ENCODE measurements at places on chromosomes 13 and 19.
A peak's percentile ranks its signal among the peaks of the same experiment; 100 is the strongest.

DNA sequence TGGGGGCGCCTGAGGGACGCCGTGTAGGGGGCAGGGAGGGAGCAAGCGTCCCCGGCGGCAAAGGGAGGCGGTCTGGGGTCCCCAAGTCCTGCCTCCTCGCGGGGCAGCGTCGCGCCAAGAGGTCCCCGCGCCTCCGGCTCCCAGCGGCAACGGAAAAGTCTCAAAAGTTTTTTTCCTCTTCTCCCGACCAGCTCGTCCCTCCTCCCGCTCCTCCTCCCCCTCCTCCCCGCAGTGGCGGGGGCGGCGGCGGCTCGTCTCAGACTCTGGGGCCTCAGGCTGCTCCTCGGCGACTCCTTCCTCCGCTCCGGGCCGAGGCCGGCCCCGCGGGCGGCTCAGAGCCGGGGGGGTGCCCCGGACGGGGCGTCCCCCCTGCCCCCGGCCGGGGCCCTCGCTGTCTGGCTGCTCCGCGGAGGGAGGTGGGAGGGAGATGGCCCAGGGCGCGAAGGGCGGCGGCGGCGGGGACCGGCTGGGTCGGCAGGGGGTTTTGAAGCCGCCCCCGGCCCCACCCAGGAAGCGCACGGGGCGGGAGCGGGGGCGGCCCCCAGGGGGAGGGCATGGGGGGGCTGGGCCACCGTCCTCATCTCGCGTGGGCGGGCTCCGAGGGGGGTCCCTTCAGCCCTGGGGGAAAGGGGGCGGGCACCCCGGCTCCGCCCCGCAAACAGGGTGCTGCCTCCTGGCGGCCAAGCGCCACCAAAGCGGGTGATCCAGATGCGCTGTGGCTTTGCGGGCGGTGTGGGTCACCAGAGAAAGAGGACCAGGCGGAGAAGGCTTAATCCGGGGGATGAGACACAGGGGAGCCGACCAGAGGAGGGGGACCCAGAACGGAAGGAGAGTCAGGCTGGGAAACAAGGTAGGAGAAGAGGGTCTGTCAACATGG, at the start of gene TGFB1:
TSS of gene TGFB1 (minus strand) at position 457 of the 877 bp plus-strand sequence. CDS start 878 bp downstream, outside the sequence.
- peak; percentile 62 for DNase-seq

GRCh38 chr19:1211494-1212234, 6.1 kb downstream of the STK11 start:
- DNase-seq = no peak

GRCh38 chr13:97855570-97856303, 97.7 kb upstream of the IPO5 start:
- no peak for DNase-seq

- no peak for DNase-seq
Observed at GRCh38 chr13:20526664-20527063, 1.0 kb upstream of the CRYL1 start.

GRCh38 chr13:83298617-83299016, 583.7 kb downstream of the SLITRK1 start:
- no peak for DNase-seq

- DNase-seq = no peak
Observed at GRCh38 chr19:799076-799881, 2.0 kb downstream of the PTBP1 start.

- no peak for DNase-seq
Observed at GRCh38 chr13:46953331-46953730, 56.5 kb upstream of the HTR2A start.
